AG10803 (cell line): ENCODE measurements at places on chromosomes 4 and X.

GRCh38 chrX:105313596-105313995 lies 93.1 kb upstream of the TEX13A start:
- no peak for DNase-seq

DNA sequence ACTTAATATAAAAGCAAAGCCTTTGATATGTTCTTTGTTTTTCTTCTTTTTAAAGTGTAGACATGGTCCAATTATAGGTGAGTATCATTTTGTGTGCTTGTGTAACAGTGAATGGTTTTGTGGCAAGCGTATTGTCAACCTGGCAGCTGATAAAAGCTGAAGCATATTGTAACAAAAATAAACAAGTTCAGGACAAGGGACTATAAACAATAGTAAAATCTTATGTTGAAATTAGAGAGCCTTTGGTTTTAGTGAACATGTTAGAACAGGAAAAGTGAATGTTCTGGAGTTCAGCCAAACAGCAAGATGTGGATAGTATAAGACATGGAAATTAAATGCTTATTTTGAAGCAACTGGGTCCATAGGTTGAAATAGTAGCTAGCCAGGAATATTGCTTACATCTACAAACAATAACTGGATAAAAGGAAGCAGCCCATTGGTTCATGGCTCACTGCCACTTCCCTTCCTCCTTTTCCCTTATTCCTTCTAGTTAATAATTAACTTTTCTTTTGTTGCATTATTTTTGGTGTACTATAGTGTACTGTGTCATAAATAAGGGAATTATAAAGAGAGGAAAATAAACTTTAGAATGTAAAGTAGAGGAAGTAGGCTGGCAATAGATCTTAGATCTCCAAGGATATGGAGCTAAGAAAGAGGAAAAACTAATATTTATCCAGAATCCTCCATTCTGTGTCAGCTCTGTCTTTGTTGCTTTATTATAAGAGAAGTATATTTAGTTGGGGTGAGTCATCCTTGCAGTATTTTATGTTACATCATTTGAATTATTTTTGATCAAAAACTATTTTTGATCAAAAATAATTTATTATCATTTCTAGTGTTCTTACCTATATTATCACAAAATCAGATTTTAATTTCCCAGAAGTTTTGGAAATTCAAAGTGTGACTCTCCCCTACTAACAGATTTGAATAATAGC lies 65.6 kb downstream of the MRPL1 start:
- no peak for DNase-seq

GRCh38 chr4:6027392-6027791 lies 9.2 kb upstream of the C4orf50 start:
- DNase-seq, result no peak

DNA sequence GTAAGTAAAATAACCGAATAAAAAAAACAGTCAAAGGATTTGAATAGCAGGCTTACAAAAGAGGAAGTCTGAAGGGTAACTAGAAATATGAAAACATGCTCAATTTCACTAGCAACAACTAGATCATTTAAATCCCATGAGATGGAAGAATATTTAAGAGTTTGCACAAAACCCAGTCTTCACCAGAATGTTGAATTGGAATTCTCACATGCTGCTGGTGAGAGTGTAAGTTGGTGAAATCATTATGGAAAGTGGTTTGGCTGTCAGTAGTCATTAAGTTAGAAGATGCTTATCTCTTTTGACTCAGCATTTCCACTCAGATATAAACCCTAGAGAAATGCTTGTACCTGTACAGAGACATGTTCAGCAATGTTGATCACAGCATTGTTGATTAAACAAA lies 110.1 kb downstream of the PGRMC2 start:
- DNase-seq, result peak; percentile 11

GRCh38 chr4:47617607-47618006 lies 132.5 kb downstream of the ATP10D start:
- no peak for DNase-seq

DNA sequence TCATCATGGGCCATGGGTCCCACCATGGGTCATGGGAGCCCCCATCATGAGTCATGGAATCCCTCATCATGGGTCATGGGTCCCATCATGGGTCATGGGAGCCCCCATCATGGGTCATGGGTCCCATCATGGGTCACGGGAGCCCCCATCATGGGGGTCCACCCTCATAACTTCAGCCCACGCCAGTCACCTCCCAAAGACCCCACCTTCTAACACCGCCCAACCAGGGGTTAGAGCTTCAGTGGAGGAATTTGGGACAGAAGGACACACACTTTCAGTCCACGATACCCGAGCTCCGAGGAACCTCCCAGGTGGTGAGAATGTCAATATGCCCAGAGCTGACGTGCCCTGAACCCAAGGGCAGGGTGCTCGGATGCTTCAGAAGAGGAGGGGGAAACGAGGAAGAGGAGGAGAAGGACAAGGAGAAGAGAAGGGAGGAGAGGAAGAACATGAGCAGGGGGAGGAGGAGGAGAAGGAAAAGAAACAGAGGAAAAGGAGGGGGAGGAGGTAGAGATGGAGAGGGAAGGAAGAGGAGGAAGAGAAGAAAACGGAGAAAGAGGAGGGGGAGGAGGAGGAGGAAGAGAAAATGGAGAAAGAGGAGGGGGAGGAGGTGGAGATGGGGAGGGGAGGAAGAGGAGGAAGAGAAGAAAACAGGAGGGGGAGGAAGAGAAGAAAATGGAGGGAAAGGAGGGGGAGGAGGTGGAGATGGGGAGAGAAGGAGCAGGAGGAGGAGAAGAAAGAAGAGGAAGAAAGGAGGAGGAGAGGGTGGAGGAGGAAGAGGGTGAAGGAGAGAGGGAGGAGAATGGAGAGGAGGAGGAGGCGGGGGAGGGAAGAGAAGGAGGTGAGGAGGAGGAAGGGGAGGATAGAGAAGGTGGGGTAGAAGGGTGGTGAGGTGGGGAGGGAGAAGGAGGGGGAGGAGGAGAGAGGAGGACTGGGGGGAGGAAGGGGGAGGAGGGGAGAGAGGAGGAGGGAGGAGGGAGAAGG lies 17.7 kb downstream of the IL3RA start:
- DNase-seq, result no peak
